ENCODE measurements at places on chromosomes 16 and 17. TPM values are rescaled to one million over a fixed set of nuclear protein-coding genes. Genes with fewer than 3 reads are reported as not detected.

The AANAT gene
- not detected for polyA plus RNA-seq

The ACSM2A gene
- polyA plus RNA-seq, result 0.33 TPM

The RPGRIP1L gene
- 2.6 TPM for polyA plus RNA-seq

GRCh38 chr17:49252148-49252695, 21.6 kb upstream of the PHOSPHO1 start:
- no peak for DNase-seq

- no peak for DNase-seq
These were observed 551.8 kb upstream of the KIF2B start for GRCh38 chr17:53270936-53271335.

- DNase-seq, result no peak
These were observed 16.2 kb downstream of the CA4 start for GRCh38 chr17:60165971-60166370.

DNA sequence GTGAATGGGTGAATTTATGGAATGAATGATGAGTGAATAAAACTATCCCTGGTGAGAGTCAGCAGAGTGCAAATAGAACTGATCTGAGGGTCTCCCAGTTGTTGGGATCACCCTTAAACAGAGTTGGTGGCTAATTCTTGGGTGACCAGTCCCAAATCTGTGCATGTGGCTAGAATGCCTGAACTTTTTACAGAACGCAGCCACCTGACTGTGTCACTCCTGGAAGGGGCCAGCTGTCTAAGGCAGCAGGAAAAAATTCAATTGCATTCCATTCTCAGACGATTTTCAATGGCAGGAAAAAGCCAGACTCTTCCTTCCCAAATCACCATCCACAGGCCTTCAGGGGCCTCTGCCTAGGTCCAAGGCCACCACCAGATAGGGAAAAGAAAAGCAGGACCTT, 43.5 kb downstream of the BEAN1 start:
- no peak for DNase-seq

GRCh38 chr16:4263504-4264436, 9.1 kb downstream of the TFAP4 start:
- DNase-seq, result no peak

DNA sequence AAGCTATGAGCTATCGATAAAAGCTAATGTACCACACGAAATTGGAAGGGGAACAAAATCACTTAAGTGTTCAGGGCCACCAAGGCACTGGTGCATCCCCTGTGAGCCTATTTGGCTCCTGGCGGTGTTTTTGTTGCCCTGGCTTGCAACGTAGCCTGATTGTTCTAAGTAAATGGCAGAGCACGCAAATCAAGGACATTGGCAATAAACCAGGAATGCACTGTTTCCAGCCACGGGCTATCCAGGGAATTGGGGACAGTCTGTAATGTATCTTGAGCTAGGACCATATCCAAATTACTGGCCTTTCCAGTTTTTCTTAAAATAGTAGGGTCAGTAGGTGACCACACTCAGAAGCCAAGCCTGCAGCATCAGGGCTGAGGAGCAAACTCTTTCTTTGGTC, 734.0 kb downstream of the MAF start:
- no peak for DNase-seq

Data from urinary bladder (tissue), 4 donors.